ENCODE measurements at places on chromosomes 13 and 19. TPM values are rescaled to one million over a fixed set of nuclear protein-coding genes. Genes with fewer than 3 reads are reported as not detected.

- DNase-seq: peak; percentile 41
- no peak overlapping the region for H3K4me3 ChIP-seq
- no peaks in the 10 kb centered on the region for H3K4me1 ChIP-seq
- H3K27ac ChIP-seq: no peak overlapping the region
- no peaks in the 10 kb centered on the region for H3K27me3 ChIP-seq
- peaks cover 7% of the 10 kb centered on the region for H3K36me3 ChIP-seq
Measured at GRCh38 chr19:46386151-46386550, 27.2 kb downstream of the CCDC8 start.

GRCh38 chr13:113650731-113651148 is 7.3 kb downstream of the ATP4B start:
- no peaks in the 10 kb centered on the region for H3K27me3 ChIP-seq
- peak; percentile 31 for DNase-seq
- no peaks in the 10 kb centered on the region for H3K36me3 ChIP-seq
- H3K4me3 ChIP-seq: no peak overlapping the region
- H3K27ac ChIP-seq: no peak overlapping the region
- H3K4me1 ChIP-seq: no peaks in the 10 kb centered on the region

GRCh38 chr13:45954836-45955800 is 97.4 kb downstream of the ZC3H13 start:
- H3K27me3 ChIP-seq: no peaks in the 10 kb centered on the region
- no peak overlapping the region for H3K27ac ChIP-seq
- H3K4me1 ChIP-seq: peaks cover 2% of the 10 kb centered on the region
- no peak overlapping the region for H3K4me3 ChIP-seq
- H3K36me3 ChIP-seq: no peaks in the 10 kb centered on the region

DNA sequence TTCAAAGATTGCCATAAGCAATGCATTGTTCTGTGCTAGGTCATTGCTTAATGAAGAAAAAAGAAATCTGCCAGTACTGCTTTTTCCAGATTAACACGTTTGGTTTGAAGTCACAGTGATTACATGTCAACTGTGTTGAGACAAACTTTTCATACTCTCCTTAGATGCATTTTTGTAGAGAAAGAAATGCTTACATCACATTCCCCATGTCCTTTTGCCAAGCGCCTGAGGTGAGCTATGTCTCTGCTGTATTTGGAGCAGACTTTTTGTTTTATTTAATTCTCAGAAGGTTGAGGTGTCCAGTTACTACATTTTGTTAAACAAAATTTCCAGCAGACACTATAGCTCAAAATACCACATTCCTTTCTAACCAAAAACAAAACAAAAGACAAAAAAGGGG is 16.2 kb downstream of the LACC1 start:
- no peaks in the 10 kb centered on the region for H3K4me1 ChIP-seq
- H3K4me3 ChIP-seq: no peak overlapping the region

- H3K27me3 ChIP-seq: no peaks in the 10 kb centered on the region
- no peaks in the 10 kb centered on the region for H3K4me1 ChIP-seq
- no peak overlapping the region for H3K27ac ChIP-seq
- no peak overlapping the region for H3K4me3 ChIP-seq
Measured at GRCh38 chr13:99916366-99917103, 55.0 kb downstream of the ZIC5 start.

Gene MZT1
- 7.4 TPM for total RNA-seq

Gene KLK6
- total RNA-seq: not detected

Gene CRLF1
- total RNA-seq: 92.5 TPM

Gene NMRK2
- not detected for total RNA-seq
